RPMI8226 (cell line): ENCODE measurements at places on chromosomes 2 and 18.

- DNase-seq = no peak
Measured at GRCh38 chr2:141967980-141968379, 162.8 kb downstream of the LRP1B start.

- no peak for DNase-seq
Measured at GRCh38 chr2:30276455-30276911, 45.1 kb downstream of the LBH start.

DNA sequence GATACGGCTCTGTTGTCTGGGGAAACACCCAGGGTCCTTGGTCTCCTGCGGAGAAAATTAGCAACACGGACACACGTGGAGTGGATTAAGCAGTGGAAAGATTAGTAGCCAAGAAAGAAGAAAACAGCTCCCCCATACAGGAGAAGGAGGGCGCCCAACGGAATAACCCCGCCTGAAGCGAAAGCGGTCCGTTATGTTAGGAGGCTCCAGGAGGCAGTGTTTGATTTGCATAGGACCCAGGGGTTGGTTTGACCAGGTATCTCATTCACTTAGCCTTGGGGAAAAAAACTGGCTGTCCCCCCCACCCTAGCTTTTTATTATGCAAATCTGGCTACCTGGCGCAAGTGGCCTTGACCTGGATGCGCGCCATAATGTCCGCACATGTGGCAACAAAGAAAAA is 170.1 kb upstream of the KYNU start:
- no peak for DNase-seq

DNA sequence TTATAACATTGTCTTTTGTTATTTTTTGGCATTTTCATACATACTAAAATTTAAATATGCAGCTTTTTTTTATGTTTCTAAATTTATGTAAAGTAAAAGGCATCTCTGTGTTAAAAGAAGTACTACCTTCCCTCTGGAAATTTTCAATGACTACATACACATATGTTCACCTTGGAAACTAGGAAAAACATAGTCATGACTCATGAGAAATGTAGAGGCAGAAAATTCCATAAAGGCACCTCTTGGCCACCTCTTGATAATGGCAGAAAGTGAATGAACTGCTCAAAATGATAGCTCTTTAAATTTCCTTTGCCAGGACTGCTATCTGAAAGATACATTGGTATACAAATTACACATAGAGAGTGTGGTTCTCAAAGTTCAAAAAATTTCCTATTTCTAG is 889.1 kb upstream of the ZEB2 start:
- DNase-seq = no peak

DNA sequence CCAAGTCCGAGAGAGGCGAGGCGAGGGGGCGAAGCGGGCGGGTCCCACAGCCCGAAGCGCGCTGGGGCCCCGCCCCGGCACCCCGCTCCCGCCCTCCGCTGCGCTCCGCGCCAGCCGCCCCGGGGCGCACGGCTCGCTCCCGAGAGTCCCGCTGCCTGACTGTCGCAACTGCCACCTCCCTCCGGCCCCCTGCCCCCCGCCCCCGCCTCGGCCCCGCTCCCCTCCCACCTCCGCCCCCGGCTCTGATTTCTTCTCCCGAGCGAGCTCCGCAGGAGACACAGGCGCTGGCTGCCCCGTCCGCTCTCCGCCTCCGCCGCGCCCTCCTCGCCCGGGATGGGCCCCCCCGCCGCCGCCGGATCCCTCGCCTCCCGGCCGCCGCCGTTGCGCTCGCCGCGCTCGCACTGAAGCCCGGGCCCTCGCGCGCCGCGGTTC is at the start of gene WNT6:
Gene WNT6 (plus strand): TSS at position 250 of the 432 bp plus-strand sequence. CDS start 233 bp downstream, outside the sequence.
- DNase-seq = no peak
